ENCODE measurements at places on chromosomes 11 and 22. TPM values are rescaled to one million over a fixed set of nuclear protein-coding genes. Genes with fewer than 3 reads are reported as not detected.

The HTR3A gene
- not detected for total RNA-seq

The TSPAN18 gene
- total RNA-seq, result 1.2 TPM

The CCDC116 gene
- 0.34 TPM for total RNA-seq

The PRODH gene
- not detected for total RNA-seq

The E2F8 gene
- total RNA-seq, result 0.05 TPM

The GSTT2B gene
- 1.8 TPM for total RNA-seq

The VPREB1 gene
- not detected for total RNA-seq
